ENCODE measurements at places on chromosomes 2 and 18.

DNA sequence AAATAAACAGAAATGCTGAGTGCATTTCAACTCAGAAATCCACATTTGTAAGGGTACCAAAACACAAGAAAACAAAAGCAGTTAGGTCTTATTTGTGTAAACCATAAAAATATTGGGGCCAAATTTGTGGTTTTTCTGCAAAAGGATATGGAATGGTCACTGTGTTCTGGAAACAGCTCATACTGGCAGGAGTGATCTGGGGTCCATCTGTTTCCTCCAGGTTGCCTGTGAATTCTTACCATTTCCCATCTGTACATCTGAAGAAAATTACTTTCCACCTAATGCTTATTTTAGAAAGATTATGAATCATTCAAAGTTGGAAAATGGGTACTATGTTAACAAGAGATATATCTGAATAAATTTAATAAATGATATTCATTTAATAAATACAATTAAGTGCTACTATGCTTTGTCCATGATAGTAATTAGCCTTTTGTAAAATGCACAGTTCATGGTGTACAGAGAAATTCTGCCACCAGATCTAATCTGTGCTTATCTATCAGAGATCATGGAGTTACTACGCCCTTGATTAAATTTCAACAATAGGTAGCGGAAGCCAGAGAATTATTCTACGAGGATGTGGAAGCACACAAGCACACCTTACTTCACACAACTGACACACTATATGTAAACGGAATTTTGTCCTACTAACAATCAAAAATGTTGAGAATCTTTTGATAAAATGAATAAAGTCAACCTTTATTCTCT lies 10.9 kb downstream of the ALS2 start:
- DNase-seq, result no peak

GRCh38 chr2:139465789-139466188 lies 685.6 kb upstream of the NXPH2 start:
- DNase-seq, result no peak

DNA sequence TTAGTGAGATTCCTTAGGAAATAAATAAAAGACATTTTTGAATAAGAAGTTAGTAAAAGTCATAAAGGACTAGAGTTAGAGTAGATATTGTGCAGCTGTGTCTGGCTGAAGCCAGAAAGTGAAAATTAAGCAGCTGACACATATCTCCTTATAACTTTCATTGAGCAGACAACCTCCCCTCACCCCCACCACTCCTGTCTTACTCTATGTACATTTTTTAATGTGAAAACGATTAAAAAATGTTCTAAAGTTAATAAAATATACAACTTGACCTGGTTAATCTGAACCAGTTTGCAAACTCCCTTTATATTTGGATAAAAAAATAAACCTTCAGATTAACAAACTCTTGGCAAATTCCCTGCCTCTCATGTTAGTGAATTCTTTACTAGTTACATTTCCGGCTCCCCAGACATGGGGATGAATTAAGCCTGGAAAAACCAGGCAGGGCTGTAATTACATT lies 462.8 kb downstream of the MEIS1 start:
- no peak for DNase-seq

GRCh38 chr2:102736110-102736409 lies 25.8 kb upstream of the TMEM182 start:
- no peak for DNase-seq

DNA sequence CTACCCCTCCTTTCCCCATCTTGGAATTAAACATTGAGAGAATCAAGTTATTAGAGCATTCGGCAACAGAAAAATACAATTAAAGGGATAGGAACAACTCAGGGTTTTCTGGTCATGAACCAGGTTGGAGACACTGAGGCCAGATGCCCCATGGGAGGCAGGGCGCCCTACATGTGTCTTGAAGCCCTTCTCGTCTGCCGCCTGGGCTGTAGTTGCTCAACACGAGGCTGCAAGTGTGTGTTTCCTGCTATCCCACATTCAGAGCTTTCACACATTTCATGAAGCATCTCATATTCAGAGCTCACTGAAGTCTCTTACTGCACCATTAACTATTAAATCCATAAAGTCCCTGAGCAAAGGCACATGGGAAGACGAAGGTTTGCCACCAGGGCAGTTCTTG lies 28.8 kb downstream of the TTC39C start:
- no peak for DNase-seq

- DNase-seq, result no peak
These were observed 163.2 kb upstream of the CYRIA start for GRCh38 chr2:16828828-16829160.

GRCh38 chr2:241255542-241256167 lies 59.8 kb downstream of the HDLBP start:
- no peak for DNase-seq

GRCh38 chr2:3675687-3676086 lies 17.7 kb downstream of the ALLC start:
- no peak for DNase-seq

- no peak for DNase-seq
These were observed 49.5 kb downstream of the PLEKHB2 start for GRCh38 chr2:131154647-131155046.

DNA sequence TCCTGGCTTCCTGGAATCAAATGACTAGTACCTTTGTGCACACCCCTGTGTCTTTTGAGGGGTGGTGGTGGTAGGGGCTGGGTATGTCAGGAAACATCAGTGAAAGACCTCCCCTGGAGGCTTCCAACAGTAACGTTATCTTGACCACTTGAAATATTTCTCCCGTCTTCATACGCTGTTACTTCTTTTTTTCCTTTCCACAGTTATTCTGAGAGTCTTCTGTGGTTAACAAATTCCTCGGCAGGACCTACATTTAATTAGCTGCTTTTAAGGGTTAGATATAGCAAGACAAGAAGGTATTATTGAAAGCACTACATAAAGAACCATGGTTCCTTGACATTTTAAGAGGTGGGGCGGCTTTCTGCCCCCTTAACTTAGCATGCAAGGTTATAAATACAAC lies 34.6 kb downstream of the UGP2 start:
- no peak for DNase-seq

DNA sequence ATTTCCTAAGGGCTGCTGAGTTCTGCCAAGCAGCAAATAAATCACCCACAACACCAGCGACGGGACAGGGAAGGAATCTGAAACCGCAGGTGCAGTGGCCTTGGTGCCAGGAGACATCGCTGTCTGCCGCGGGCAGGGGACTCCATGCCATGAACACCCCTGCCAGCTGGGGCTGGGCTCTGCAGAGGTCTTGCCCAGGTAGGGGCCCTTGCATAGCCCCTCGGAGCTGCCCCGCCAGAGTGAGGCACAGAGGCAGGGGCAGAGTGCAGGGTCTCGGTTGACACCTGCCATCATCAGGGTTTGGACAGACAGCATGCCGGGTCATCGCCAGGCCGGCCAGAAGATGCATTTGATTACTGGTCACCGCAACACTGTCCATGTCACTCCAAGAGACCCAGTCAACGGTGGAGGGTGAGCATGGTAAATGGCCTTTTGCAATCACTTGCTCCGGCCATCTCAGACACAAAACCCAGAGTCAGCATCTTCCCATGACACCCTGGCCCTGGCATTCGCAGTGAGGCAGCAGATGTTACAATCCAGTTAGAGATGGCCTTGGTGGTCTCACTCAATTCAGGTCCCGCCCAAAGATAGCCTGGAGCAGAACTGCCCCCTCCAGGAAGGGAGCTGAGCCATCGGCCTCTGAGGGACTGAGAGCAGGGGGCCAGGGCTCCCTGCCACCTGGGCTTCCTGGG lies 255.4 kb downstream of the NDUFA10 start:
- DNase-seq, result no peak

DNA sequence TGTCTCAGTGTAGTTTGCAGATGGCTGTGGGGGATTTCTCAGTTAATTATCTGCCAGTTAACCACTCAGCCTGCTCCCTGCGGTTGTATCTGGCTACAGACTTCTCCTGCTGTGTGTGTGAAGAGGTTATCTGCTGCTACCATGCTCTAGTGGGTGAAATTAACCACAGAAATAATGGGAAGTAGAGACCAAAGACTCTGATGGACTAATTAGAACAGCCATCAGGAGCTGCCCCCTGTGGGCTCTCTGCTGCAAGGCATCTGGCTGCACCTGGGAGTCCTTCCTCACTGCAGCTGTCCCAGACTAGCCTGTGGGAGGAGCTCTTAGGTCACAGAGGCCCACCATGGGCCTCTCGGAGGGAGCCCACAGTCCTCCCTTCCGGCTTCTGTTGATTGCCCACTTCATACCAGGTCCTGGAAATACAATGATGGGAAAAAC lies 66.6 kb downstream of the CTIF start:
- DNase-seq, result no peak

- DNase-seq, result no peak
These were observed 6.2 kb downstream of the NAB1 start for GRCh38 chr2:190655113-190655512.

DNA sequence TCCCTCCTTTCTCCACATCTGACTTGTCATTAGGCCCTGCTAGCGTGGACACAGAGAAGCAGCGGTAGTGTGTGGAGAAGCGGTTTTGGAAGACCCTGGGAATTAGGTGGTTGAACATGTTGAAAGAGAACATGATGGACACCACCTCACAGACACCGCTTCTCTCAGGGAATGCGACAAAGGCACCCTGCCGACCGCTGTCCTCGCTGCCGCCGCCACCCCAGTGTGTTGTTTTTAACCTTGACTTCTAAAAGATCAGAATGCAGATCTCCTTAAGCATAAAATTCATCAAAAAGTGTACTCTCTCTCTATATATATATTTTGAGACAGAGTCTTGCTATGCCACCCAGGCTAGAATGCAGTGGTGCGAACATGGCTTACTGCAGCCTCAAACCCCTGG lies 33.2 kb downstream of the AQP4 start:
- DNase-seq, result no peak

- DNase-seq, result no peak
These were observed 395.4 kb upstream of the TCF4 start for GRCh38 chr18:55983433-55983832.

DNA sequence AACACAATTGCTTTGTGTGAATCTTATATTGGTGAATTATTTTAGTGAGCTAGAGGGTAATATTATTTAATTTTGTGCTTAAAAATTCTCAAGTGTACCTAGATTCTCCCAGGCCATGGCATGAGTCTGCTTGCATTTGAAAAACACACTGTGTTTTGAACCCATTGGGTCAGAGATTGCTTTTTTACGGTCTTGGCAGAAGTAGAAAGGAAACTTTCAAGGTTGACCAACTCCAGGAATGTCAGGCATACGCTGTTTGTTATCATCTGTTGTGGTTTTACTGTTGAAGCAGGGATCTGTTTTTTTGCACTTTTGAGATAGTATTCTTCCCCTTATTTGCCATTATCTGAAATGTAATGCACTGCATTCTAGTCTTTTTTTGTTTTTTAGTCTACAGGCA lies 377.4 kb downstream of the RPRM start:
- no peak for DNase-seq

DNA sequence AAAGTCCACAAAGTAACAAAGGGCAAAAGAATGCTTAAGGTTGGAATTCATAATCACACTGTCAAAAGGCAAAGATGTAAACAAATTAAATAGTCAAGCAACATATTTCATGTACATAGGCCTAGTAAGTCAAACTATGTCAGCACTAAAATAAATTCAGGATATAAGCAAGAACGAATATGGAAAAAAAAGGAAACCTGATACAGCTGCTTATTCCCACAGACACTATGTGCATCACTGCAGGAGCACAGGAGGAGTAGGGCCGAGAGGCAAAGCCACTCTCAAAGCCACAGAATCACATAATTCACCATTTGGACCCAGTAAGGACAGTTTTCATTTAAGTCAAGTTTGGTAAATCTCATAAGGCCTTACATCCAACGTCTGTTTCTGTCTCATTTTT lies 116.6 kb downstream of the SATB2 start:
- DNase-seq, result no peak

GRCh38 chr2:25722224-25722623 lies 48.8 kb upstream of the DTNB start:
- no peak for DNase-seq

DNA sequence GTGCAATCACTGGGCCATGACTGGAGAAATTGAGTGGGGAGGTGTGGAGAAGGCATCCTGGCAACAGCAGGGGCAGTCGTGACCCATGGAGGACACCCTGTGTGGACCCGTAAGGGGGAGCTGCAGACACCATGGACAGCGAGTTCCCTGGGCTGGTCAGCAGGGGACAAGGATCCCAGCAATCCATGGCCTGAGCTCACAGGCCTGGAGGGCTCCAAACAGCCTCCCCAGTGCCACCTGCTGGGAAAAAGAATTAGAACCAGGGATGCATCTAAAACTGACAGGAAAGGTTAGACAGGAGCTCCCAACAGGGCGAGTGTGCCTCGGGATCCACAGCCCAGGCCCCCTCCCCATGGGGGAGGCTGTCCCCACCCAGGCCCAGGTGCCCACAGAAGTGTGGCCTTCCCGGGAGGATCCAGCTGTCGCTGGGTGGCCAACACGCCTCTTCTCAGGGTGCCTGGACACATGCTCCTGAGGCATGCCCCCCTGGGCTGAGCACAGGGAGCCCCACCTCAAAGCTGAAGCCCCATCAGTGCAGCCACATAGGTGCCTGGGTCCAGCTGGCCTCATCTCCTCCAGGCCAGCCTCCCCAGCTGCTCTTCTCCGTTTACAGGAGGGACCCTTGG lies 20.5 kb upstream of the KIF1A start:
- no peak for DNase-seq

- no peak for DNase-seq
These were observed 165.4 kb upstream of the ALPP start for GRCh38 chr2:232213176-232213575.

DNA sequence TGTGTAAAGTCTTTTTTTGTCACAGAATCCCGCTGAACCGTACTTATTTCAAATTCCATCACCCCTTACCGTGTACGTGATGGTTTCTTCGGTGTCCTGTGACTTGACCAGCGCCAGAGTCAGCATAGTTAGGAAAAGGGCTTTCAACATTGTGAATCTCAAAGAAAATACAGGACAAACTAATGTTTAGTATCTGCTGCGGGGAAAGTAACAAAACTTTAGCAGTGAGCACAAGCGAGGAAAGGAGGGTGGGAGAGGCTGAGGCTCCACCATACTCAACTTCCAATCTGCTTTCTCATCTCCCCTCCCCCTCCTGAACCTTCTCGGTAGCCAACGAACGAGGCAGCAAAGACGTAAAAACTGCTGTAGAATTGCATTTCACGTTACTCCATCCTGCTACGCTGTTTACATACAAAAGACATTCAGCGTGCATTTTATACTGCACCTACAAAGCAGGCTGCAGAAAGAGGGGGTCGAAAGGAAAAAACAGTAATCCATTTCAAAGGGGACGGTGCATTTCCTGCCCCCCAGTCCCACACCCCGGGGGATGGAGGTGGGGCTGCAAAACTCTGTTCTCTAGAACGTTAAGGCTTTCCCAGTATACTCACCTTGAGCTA lies 1.2 kb downstream of the EFEMP1 start:
- DNase-seq, result no peak

GRCh38 chr2:68365087-68365486 lies at the start of gene PLEK:
TSS of gene PLEK (plus strand) at chr2:68365282. CDS start at chr2:68365352, 70 bp downstream.
- DNase-seq, result no peak
